NCI-H187 treated with DMSO at 0.1 percent for 48 hours (cell line): ENCODE measurements at places on chromosomes 6 and 20.

- no peak for DNase-seq
These were observed 15.0 kb upstream of the MAP1LC3A start for GRCh38 chr20:34543463-34544056.

- no peak for DNase-seq
These were observed at the start of gene RAB32 for GRCh38 chr6:146543211-146543939. Gene RAB32, plus strand, starts transcription at chr6:146543833. Its CDS starts 39 bp downstream, at chr6:146543872.

DNA sequence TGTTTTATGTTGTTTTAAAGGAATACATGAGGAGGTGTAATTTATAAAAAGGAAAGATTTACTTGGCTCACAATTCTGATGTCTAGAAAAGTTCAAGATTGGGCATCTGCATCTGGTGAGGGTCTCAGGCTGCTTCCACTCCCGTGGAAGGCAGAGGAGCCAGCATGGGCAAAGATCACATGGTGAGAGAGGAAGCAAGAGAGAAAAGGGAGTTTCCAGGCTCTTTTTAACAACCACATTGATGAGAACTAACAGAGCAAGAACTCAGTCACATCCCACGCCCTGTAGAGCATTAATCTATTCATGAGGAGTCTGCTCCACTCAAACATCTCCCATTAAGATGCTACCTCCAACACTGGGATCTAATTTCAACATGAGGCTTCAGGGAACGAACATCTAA is 1666.3 kb downstream of the HACE1 start:
- DNase-seq: no peak

GRCh38 chr6:14635195-14635594 is 517.6 kb downstream of the CD83 start:
- no peak for DNase-seq
